ENCODE measurements at places on chromosomes 13 and 19. TPM values are rescaled to one million over a fixed set of nuclear protein-coding genes. Genes with fewer than 3 reads are reported as not detected.

Gene CD22
- 3.2 TPM for total RNA-seq

Gene OSCAR
- total RNA-seq, result 0.38 TPM

Gene CBLC
- total RNA-seq, result not detected

Gene MCF2L
- 10.7 TPM for total RNA-seq

Gene MBD3L4
- not detected for total RNA-seq

Gene CKM
- not detected for total RNA-seq

Gene FPR1
- total RNA-seq, result not detected

DNA sequence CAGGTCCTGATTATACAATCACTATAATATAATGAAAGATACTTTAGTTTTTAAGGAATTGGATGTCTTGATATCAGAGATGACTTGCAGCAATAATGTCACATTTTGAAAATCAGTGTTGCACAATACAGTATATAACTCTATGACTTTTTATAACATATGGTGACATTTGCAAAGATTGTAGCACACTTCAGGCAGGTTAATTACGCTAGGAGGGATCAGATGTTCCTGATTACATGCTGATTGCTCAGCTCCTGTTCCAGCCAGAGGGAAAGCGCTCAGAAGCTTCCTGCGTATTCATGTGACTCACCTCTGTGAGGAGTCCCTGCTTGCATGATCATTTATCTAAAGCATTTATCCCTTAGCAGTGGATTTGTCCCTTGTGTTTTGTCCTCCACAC, 265.6 kb downstream of the GPC5 start:
- DNase-seq, result no peak

DNA sequence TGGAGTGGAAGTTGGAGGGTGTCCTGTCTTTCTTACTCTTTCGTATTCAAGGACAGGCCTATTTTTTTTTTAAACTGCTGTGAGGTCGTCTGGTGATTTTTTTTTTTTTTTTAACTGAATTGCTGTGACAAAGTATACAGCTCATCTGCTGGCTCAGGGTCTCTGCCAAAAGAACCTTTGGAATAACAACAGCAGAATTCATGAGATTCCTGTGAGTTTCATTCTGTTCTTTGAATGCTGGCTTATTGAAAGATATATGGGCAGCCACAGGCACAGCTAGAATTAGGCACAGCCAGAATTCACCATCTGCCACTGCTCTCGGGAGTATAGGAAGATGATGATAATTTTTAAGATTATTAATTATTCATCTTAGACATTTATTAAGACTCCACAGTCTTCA, 21.4 kb upstream of the FRY start:
- no peak for DNase-seq

- no peak for DNase-seq
Observed at GRCh38 chr13:49435992-49436391, 7.9 kb downstream of the CAB39L start.

DNA sequence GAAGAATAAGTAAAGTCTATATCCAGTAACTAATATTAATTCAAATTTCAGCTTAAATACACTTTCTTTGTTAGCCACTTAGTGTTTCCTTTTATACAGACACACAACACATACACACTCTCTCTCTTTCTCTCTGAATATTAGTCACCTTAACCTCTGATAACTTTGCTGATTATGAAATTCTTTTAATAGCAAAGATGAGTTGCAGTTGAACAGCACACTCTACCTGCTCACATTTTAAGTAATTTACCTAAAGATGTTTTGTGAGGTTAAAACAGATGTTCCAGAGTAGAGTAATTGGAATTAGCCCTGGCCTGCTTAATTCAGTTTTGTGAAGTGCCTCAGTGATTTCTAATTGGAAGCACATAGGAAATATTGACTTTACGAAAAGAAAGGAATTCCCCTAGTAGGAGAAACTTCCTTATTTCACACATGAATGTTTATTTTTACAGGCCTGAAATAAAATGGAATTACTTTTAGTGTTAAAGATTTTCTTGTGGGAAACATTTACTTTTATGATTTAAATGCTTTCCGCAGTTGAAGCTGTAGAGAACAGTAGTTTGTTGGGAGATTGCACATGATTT, 184.3 kb downstream of the MYO16 start:
- no peak for DNase-seq

DNA sequence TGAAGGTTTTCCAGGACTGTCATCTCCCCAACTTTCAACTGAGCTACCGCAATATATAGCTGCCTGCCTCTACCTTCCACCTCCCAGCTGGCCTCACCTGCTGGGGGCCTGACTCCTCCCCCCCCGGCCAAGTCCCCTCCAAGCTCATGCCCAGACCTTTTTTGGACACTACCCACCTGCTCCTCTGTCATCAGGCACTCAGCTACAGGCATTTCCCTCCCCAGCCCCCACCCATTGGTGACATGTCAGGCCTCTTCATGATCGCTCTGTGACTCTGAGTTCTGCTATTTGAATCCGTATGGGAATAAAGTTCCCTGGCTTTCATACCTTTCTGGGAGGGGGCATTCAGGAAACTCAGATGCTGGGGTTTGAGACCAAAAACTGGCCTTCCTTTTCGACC, 1.8 kb downstream of the PRKACA start:
- DNase-seq, result no peak
